Activated CD8-positive, alpha-beta T cell treated with anti-CD3 and anti-CD28 coated beads for 36 hours (primary cell): ENCODE measurements at places on chromosomes 2 and 18. TPM values are rescaled to one million over a fixed set of nuclear protein-coding genes. Genes with fewer than 3 reads are reported as not detected.

Gene UGT1A5
- not detected for total RNA-seq

Gene FAM210A
- 57.7 TPM for total RNA-seq

- peaks cover 3% of the 10 kb centered on the region for H3K27me3 ChIP-seq
- no peaks in the 10 kb centered on the region for H3K4me1 ChIP-seq
- DNase-seq = no peak
- no peak overlapping the region for H3K4me3 ChIP-seq
- no peak overlapping the region for H3K27ac ChIP-seq
- H3K36me3 ChIP-seq = no peaks in the 10 kb centered on the region
Observed at GRCh38 chr2:226213717-226214116, 585.9 kb downstream of the IRS1 start.

DNA sequence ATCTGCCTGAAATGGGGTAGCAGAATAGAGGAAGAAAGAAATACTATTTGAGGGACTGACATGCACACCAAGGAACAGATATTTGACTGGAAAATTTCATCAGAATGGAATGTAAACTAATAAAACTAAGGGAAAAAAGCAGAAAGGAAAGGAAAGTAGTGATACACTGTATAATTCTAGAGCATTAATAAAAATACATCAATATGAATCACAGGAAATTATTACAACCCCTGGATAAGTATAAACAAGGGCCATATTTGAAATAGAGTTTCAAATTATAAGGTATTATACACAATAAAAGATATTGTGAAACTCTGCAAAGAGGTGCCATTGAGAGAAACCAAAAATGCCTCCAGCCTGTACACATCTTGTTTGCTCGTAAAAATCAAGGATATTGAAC, 149.6 kb downstream of the ICOS start:
- H3K36me3 ChIP-seq = no peaks in the 10 kb centered on the region
- no peaks in the 10 kb centered on the region for H3K4me1 ChIP-seq
- no peak for DNase-seq
- H3K27me3 ChIP-seq = peaks cover 9% of the 10 kb centered on the region
- no peak overlapping the region for H3K27ac ChIP-seq

- peaks cover 11% of the 10 kb centered on the region for H3K4me1 ChIP-seq
- DNase-seq = no peak
- no peak overlapping the region for H3K27ac ChIP-seq
- no peak overlapping the region for H3K4me3 ChIP-seq
- no peaks in the 10 kb centered on the region for H3K27me3 ChIP-seq
Observed at GRCh38 chr2:205783872-205784499, 101.7 kb downstream of the NRP2 start.

DNA sequence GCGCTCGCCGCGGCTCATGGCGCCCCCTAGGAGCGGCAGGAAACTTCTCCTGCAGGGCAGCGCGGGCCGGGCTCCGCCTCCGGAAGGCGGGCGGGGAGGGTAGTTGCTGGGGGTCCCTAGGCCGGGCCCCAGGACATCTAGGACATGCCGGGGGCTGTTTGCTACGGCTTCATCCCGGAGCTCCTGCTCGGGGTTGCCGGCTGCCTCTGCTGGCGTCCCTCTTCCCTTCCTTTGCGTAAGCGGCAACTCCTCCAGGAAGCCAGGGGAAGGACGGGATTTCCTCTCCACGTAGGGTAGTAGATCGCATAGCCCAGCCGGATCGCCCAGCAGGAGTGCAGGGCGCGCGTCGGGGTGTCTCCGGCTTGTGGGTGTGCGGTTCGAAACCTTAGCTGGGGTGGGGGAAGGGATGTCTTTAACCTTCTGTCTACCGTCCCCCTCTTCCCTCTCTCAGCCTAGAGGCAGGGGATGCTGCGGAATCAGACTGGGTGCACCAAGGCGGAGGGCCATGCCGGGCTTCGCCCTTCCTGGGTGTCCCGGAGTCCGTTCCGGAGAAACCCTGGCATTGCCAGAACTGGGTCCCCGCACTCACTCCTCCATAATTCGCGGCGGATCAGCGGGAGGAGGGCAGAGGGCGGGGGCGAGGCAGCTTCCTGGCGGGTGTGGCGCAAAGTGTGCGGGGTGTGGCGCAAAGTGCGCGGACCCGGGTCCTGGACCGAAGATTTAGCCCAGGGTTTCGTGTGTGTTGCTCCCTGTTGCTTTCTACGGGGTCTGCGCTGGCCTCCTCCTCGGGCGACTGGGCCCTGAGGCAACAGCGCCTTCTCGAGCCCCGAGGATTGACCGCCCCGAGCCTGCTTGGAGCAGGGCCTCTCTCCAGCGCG, 12.2 kb upstream of the SKOR2 start:
- no peak overlapping the region for H3K27ac ChIP-seq
- H3K4me3 ChIP-seq = no peak overlapping the region
- no peaks in the 10 kb centered on the region for H3K36me3 ChIP-seq
- no peaks in the 10 kb centered on the region for H3K4me1 ChIP-seq
